ENCODE measurements at places on chromosomes 3 and 15. TPM values are rescaled to one million over a fixed set of nuclear protein-coding genes. Genes with fewer than 3 reads are reported as not detected.

DNA sequence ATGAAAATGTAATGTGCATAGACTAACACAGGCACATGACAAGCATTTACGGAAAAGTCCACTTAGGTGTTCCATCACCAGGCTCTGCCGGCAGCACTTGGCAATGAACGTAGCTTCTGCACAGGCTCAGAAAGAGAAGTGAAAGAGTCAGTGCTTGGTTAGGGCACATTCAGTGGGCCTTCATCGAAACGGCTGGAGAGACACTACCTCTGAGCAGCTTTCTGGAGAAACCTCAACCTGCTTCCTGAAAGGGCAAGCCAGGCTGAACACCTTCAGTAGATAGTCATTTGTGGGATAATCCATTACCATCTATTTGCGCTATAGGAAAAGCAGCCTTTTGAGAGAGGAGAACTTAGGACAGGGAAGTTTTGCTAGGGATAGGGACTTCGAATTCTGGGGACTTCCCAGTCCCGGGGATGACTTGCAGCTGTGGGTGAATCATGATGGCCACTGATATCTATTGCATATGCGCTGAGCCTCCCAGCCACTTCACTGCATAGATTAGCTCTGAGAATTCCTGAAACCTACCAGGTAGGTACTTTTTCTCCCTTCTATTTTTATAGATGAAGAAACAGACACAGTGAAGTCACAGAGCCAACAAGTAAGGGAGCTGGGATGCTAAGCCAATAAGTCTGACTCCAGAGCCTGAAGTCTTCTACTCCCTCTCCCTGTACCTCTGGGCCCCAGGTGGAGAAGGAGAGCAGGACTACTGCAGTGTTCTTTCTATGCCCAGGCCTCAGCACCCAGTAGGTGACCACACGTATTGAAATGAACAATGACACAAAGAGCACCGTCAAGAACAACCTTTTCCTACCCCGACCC, 4.2 kb upstream of the SH2D7 start:
- no peak for DNase-seq

GRCh38 chr3:177725165-177725564, 527.9 kb upstream of the TBL1XR1 start:
- no peak for DNase-seq

- DNase-seq, result no peak
These were observed 559.4 kb upstream of the KCNMB2 start for GRCh38 chr3:177976866-177977265.

GRCh38 chr3:113213896-113214587, 2.7 kb downstream of the BOC start:
- no peak for DNase-seq

- no peak for DNase-seq
These were observed 246.9 kb upstream of the LRIG1 start for GRCh38 chr3:66747696-66748095.

GRCh38 chr15:27260523-27260922, 289.5 kb downstream of the GABRG3 start:
- no peak for DNase-seq

DNA sequence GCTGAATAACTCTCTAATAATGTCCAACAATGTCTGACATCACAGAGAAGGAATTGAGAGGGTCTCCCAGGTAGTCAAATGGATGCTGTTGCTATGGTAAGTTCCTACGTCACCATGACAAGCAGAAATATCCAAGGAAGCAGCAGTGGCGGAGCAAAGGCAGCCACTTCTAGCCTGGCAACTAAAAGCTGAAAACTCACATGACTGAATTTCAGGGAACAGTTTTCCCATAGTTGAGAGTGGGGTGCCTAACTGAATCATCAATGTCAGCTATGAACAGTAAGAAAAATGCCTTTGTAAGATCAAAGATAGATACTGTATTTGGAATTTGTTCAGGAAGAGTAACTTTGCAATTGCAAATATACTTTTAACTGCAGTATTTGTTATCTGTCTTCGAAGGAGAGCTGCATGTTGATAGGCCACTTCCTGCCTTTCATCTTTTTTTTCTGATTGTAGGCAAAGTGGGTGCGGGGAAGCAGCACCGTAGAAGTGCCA, 161.7 kb downstream of the BBX start:
- DNase-seq, result no peak

DNA sequence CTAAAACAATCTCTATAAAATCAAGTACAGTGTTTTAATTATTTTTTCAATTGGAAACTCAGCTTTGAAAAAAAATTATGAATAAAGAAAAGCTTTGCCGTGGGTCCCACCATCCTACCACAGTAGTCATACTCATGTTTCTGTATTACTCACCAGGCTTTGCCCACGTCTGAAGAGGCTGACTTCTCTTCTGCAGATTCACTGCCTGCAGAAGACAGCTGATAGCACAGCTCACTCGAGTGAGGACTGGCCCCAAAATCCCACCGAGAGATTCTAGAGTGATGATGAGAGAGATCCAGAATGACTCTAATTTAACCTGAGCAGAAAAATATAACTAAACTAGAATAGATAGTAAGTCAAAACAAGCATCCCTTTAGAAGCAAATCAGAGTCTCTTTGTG, 11.9 kb downstream of the C2CD4B start:
- no peak for DNase-seq

DNA sequence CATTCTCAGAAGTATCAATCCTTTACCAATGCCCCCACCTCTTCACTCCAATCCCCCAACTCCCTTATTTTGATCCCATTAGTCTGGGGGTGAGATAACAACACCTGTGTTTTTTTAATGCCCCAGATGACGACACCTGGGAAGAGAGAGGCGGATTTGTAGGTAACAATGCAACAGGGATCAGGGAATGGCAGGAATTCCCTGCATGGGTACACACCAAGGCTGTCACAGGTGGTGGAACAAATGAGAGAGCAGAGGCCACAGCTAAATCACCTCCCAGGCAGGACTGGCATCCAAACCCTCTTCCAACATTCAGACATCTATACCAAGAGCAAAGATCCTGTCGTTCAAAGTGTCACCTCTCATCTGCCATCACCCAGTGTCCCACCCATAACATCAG, 319.2 kb upstream of the TRIM42 start:
- no peak for DNase-seq

DNA sequence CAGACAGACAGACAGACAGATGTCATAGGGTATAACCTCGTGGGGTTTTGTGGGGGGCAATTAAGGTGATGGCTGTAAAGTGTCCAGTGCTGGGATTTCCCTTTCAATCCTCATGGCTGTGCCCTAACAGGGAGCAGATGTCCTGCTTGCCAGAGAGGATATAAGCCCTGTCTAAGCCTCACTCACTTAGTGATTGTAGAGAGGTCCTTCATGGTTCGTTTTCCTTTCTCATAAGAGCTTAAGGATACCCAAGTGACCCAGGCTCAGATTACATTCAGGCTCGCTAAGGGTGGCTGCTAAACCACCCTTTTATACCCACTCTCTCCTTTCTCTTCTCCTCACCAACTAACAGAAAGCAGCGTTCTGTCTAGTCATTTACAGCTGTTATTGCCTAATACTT, 19.2 kb downstream of the LYSMD2 start:
- DNase-seq, result no peak

- DNase-seq, result no peak
These were observed 608.1 kb downstream of the SQOR start for GRCh38 chr15:46242935-46243334.

DNA sequence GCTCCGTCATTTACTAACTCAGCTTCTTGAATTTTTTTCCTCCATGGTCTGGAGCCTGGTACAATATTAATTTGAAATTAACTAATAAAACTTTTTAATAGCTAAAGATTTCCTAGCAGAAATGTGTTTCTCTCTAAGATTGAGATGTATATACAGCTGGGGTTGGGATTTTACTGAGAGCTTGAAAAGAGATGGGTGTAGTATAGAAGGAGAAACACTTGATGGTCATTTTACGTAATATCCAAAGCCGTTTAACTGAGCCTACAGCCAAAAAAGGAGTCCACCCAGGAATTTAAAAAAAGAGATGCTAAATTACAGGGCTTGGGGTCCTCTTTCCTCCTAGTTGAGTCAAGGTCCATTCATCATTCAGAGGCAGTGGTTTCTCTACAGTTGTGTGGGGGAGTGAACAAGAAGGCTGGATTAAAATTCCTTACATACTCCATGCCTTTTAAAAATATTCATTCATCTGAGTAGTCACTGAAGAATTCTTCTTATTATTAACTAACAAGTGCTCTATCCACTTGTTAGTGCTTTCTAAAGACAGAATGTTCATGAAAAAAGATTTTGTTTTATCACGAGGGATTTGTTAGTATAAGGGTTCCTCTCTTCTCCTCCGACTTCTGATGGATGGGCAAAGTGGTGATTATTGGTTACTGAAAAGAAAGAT, 255.3 kb upstream of the IL12A start:
- peak; percentile 89 for DNase-seq

DNA sequence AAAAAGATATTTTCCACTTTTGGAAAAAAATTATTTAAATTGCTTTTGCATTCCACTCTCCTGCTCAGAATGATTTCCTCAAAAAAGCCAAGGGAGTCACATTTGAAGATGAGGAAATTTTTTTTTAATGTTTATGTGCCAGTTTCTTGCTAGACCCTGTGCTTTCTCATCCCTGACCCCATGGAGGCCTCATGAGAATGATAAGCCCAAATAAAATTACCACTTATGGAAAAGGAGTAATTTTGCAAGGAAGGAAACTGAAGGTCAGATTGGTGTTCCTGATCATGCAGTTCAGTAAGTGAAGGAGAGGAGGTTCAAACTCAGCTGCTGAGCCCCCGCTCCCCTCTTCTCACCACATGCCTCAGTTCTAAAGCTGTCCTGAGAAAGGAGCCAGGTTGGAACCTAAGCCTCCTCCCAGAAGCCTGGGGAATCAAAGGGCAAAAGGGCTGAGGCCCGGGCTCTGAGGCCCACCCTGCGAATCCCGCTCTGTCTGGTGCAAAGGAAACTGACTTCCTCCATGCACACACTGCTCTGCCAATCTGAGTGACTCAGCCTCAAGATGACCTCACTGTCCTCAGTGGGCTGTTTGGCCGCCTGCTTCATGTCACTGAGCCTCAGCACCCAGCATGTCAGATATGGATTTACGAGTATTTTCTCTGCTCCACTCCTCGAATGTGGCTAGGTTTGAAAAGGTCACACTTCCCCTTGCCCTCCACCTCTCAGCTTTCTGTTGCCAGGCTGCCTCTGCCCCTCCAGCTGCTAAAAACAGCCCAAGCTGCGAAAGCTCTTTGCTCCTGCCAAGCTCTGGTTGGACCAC, 56.9 kb upstream of the FLNB start:
- DNase-seq, result peak; percentile 95

- no peak for DNase-seq
These were observed 408.2 kb downstream of the LPP start for GRCh38 chr3:188562144-188562543.

GRCh38 chr15:88657326-88658069, 18.7 kb downstream of the ISG20 start:
- peak; percentile 34 for DNase-seq

The NR2F2 gene
- 16.2 TPM for total RNA-seq

The ROPN1 gene
- total RNA-seq, result 0.14 TPM

The SLCO2A1 gene
- total RNA-seq, result 0.24 TPM

The TMC3 gene
- not detected for total RNA-seq

The SLC9C1 gene
- not detected for total RNA-seq

The EPHB3 gene
- 1.1 TPM for total RNA-seq

The DTWD1 gene
- 25.3 TPM for total RNA-seq

The PTH1R gene
- 4.9 TPM for total RNA-seq

Data from A172 (cell line).